Skin of body (tissue), 3 donors: ENCODE measurements at places on chromosomes 11 and 22.

DNA sequence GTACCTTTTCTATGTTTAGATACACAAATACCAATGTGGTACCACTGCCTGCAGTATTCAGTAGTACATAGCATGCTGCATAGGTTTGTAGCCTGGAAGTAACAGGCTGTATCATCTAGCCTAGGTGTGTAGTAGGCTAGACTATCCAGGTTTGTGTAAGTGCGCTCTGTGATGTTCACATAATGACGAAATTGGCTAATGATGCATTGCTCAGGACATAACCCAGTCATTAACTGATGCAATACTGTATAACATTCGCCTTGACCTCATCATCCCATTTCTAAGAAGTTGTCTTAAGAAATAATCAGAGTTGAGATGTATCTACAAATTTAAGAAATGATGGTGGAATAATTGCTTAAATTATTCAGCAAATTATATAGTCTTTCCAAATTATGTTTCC, 116.0 kb upstream of the TIMP3 start:
- DNase-seq = no peak

DNA sequence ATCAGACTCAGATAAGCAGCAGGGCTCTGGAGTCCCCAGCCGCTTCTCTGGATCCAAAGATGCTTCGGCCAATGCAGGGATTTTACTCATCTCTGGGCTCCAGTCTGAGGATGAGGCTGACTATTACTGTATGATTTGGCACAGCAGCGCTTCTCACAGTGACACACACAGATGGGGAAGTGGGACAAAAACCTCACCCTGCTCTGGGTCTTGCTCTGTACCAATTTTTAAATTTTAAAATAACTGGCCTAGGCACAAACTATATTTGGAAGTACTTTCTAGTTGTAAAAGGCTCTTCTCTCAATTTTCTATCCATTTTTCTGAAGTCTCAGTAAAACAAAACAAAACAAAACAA, 131.7 kb downstream of the VPREB1 start:
- no peak for DNase-seq

DNA sequence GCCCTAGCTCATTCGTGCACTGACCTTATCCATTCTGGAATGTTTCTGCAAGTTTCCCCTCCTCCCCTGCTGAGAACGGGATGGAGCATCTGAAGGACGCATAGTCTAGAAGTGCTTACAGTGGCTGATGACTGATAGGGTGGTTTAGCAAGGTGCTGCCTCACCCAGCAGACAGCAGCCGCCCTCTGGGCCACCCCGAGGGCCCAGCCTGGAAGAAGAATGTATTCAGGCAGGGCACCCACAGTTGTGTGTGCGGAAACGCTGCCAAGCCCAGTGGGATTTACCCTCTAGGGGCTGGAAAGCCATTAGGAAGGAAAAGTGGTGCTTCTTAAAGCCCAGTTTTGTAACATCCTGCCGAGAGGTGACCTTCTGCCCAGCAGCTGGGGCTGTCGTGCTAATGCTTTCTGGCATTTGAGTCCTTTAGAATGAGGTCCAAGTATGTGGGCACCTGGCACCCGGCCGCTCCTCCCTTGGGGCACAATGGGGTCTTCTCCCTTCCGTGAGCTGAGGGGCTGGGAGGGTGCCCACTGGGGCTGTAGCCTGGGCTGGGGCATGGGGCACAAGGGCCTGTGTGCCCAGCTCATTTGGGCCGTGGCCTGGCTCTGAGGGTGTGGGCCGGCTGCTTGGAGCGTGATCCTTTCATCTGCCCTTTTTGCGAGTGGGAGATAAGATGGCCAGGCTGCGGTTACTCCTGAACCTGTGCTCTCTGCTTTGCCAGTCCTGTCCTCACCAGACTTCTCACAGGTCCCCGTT, 14.4 kb downstream of the FBLN1 start:
- DNase-seq = no peak

- peak; percentile 36 for DNase-seq
These were observed 116.5 kb downstream of the SPON1 start for GRCh38 chr11:14079011-14079410.

- DNase-seq = peak; percentile 10
These were observed 403.2 kb upstream of the DDI1 start for GRCh38 chr11:103633068-103633788.

DNA sequence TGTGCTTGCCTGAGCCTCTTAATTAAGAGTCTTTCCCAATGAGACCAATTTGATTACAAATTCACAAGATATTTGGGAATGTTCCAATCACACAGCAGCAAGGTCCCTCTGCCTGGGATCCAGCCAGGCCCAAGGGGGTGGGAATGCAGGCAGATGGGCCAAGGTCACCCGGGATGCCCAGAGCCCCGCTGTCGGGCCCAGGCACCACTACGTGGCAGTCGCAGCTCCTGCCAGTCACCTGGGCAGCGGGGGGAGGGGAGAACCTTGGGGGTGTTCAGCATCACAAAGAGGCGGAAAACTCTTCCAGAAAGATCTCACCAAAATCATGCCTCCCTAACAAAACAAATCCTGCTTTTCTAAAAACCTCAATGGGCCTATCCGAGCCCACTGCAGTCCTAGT, 30.9 kb downstream of the PPM1F start:
- no peak for DNase-seq

DNA sequence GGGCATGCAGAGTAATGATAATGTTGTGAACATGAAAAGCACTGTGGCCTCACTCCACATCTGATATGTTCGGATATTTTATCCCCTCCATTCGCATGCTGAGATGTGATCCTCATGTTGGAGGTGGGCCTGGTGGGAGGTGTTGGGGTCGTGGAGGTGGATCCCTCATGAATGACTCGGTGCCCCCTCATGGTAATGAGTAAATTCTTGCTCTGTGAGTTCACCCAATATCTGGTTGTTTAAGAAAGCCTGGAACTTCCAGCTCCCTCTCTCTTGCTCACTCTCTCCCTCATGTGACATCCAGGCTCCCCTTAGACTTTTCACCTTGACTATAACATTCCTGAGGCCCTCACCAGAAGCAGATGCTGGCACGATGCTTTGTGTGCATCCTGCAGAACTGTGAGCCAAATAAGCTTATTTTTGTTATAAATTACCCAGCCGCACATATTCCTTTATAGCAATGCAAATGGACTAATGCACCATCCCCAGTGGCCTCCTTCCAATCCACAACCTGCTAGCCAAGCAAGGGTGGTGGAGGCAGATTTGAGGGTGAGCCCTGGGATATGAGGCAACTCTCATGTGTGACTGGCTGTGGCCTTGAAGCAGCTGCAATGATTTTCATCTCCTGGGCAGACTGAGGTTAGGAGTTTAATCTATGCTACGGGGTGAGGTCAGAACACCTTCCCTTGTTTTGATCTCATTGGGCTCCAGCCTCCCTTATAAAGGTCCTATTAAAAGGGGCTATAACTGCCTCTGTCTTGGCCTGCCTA, 276.5 kb downstream of the ETS1 start:
- no peak for DNase-seq

GRCh38 chr11:132349811-132350733, 979.7 kb downstream of the NTM start:
- no peak for DNase-seq

GRCh38 chr11:66231561-66231960, 36.9 kb upstream of the RAB1B start:
- no peak for DNase-seq

GRCh38 chr22:41365425-41365824, 16.3 kb upstream of the TEF start:
- no peak for DNase-seq
